ENCODE measurements at places on chromosomes 4 and X. TPM values are rescaled to one million over a fixed set of nuclear protein-coding genes. Genes with fewer than 3 reads are reported as not detected.

- no peak for DNase-seq
Measured at GRCh38 chrX:113802837-113803236, 781.0 kb upstream of the HTR2C start.

- no peak for DNase-seq
Measured at GRCh38 chr4:109155682-109156283, 146.7 kb downstream of the COL25A1 start.

DNA sequence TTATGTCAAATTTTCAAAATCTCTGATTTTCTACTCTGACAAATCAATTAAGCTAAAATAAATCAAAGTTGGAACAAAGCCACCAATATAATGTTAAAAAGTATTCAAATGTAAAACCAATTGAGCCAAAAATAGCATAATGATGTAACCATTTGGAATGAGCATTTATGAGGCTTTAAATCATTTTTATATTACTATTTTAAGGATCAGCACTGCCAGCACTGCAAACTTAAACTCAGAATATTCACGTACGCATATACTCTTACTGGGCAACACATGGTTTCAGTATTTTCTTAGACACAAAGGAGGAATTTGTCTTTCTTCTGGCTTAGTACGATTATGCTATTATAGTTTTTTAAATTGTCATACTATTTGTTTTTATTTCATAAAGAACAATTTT is 52.2 kb downstream of the AFAP1 start:
- DNase-seq, result no peak

The ANXA5 gene
- polyA plus RNA-seq, result 679 TPM

- peak; percentile 69 for DNase-seq
Measured at GRCh38 chr4:118352843-118353533, at the start of gene PRSS12. Gene PRSS12, minus strand, starts transcription at chr4:118353003. Its CDS starts 283 bp downstream, at chr4:118352720.

DNA sequence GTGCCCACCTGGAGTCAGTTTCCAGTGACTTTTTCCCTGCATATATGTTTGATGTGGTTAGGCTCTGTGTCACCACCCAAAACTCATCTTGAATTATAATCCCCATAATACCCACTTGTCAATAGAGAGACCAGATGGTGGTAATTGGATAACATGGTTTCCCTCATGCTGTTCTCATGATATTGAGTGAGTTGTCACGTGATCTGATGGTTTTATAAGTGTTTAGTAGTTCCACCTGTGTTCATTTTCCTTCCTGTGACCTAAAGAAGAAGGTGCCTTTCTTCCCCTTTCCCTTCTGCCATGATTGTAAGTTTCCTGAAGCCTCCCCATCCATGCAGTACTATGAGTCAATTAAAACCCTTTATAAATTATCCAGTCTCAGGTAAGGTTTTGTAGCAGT is 740.9 kb downstream of the ARAP2 start:
- no peak for DNase-seq

DNA sequence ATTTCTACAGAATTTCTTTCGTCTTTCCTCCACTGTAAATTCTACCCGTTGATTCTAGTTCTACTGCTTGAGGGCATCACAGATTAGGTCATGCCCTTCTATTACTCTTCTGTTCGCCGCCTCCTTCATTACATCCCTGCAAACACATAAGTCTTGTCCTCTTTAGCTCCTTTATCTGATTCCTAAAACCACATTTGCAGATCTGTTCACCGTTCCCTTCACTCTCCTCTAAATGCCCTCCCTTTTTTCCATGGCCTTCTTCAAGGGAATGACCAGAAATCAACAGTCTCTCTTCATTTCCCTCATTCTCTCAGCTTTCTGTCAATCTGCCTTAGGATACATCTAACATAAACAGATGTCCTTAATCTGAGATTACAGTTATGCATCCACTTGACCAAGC is 43.1 kb downstream of the BTC start:
- no peak for DNase-seq

DNA sequence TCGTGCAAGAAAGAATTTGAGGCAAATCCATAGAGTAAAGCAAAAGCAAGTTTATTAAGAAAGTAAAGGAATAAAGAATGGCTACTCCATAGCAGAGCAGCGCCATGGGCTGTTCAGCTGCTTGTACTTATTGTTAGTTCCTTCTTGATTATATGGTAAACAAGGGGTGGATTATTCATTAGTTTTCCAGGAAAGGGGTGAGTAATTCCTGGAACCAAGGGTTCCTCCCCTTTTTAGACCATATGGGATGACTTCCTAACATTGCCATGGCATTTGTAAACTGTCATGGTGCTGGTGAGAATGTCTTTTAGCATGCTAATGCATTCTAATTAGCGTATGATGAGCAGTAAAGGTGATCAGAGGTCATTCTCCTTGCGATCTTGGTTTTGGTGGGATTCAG is 23.5 kb upstream of the CEP135 start:
- DNase-seq, result no peak

DNA sequence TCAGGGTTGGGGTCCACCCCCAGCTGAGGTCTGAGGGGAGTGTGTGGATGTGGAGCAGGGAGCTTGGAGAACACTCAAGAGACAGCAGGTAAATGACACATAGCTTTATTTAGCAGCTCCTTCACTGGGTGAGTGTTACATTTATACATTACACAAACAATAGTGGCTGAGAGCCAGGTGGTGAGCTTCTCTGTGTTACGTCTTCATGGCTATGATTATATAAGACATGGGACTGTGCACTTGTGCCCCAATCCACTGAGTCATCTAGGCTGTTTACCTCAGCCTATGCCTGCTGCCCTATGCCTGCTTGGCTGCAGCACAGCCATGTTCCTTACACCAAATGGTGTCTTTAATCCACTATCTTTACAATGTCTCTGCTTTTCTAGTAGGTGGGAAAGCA is 459.6 kb downstream of the AFF2 start:
- DNase-seq, result no peak

GRCh38 chr4:3409571-3410091 is 32.1 kb upstream of the HGFAC start:
- no peak for DNase-seq

DNA sequence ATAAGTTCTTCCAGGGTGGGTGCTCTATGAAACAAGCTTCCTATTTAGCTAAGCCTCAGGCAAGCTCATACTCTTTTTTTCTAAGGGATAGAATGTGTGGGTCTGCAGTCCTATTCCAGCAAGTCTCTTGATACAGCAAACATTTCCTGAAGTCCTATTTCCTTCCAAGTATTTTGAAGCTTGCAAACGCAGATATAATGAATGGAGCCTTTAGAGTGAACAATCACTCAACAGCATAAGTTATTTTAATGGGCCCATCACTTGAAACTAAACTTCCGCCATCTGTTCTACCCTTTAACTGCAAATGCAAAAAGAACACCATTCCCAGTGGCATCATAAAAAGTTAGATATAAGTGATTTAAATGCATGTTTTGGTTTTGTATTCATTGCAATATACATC is 108.3 kb upstream of the TAPT1 start:
- DNase-seq, result no peak

DNA sequence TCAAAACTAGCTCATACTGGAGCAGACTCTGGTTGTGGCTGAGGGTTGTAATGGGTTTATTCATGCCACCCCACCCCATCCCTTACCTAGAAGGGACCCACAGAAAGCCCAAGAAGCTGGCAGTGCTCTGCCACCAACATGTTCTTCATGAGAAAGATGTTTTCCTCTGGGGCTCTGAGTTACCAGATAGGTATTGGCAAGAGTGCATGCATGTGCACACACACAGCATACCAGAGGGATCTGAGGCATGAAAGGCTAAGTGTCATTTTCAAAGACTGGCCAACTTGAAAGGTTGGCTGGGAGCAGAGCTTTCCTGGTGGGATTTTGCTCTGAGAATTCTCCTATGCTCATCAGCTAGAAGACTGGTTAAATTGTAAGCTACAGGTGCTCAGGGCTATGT is 65.2 kb downstream of the PHOX2B start:
- no peak for DNase-seq

DNA sequence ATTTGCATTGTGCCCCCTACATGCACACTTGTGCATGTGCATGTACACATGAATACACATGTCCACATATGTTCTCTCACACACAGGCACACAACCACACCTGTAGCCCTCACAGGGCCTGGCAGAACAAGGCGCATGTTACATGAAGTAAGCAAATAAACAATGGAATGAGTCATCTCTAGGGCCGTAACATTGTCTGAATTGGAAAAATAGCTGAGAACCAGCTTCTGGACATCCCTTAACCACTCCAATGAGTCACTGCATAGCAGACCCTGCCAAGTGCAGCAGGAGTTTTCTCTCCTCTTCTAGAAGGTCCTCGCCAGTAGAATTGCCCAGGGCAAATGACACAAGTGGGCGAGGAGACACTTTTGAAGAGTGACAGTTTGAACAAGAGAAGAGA is 66.1 kb downstream of the MAGEA10 start:
- DNase-seq, result no peak

- no peak for DNase-seq
Measured at GRCh38 chrX:41481264-41482109, 34.3 kb downstream of the NYX start.

DNA sequence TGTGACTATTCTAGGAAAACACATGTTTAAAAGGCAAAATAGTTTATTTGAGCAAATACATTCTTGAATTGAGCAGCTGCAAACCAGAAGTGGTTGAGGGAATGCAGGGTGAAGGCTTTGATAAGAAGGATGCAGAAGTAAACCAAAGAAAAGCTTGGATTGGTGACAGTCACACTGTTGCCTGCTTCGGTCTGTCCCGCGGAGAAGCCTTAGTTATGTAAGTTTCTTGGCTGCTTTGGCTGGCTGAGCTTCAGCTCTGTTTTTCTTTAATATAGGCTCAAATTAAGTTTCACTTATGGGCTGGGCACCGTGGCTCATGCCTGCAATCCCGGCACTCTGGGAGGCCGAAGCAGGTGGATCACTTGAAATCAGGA is 67.6 kb downstream of the FAM53A start:
- DNase-seq, result peak; percentile 8

DNA sequence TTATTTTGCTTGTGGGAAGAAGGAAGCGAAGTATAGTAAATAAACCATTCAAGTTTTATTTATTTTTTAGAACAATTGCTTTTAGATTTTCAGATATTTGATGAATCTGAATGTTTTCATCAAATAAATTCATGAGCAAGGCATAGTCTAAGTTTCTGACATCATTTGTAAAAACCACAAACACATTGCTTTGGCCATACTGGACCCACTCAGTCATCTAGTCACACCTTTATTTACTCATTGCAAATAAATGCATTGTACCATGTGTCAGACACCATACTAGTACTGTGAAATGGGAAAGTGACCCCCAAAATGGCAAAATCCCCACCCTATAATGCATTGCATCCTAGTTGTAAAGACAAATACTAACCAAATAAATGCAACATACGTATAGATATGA is 449.1 kb upstream of the SMIM31 start:
- DNase-seq, result no peak

DNA sequence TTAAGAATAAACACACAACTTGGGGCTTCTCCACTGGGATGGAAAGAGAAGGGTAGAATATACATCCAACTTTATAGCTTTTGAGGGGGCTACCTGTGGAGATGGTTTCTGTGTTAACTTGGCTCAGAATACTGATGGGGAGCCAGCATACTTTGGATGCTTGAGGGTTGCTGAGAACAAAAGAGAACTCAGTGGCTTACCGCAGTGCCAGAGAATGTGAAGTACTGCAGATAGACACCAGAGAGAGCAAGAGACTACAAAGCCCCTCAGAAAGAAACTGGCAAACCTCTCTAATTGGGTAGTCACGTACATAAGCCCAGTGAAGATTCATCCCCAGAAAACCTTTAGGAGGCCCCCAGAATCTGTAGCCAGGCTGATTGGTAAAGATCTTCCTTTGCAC is 214.4 kb downstream of the DCHS2 start:
- no peak for DNase-seq

- no peak for DNase-seq
Measured at GRCh38 chr4:45638641-45639040, 485.2 kb downstream of the GABRG1 start.

DNA sequence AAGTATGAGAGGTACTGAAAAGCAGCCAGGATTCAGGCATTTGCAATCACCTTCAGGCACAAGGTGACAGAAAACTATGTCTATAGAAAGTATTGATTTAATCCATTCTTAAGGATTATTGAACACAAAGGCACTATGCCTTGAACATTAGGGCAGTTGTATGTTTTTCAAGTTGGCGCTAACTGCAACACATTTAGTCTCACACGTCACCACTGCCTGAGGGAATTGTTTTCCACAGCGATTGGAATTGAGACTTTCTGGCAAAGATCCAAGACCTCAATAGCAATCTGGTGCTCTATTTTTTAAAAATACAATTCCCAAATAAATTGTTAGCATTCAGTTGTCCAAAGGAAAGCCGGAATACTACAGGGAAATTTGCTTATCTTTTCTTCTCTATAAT is 52.7 kb upstream of the FTHL17 start:
- DNase-seq, result no peak

DNA sequence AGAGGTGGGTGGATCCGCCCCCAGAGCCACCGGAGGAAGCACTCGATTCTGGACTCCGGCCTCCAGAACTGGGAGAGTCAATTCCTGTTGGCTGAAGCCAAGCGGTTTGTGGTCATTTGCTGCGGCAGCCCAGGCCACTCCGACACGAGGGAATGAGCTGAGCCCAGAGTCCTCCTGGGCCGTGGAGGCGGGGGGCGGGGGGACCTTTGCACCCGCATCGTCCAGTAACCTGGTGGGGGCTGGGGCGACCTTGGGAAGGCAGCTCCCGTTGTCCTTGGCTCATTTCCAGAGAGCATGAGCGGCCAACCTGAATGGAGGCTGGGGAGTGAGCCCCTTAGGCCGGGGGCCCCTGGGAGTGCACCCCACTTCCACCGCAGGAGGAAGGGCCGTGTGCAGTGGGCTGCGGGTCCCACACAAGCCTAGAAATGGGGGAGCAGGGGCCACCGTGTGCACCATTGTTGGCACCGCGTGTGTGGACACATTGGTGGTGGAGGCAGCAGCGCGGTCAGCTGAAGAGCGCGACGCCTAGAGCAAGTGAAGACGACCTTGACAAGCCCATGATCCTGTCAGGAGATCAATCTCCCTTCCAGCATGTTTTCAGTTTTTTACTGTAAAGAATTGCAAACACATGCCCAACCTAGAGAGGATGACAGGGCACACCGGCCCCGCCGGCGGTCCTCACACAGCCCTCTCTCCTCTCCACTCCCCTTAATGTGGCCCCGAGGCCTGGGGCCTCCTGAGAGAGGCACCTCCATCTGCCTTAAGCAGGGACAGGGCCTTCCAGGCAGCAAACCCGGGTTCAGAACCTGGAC is 19.9 kb upstream of the DUSP9 start:
- DNase-seq, result no peak

Measured in right lung (tissue), 10 donors.